Smooth muscle cell of the coronary artery (primary cell): ENCODE measurements at places on chromosomes 5 and 9. TPM values are rescaled to one million over a fixed set of nuclear protein-coding genes. Genes with fewer than 3 reads are reported as not detected.

Gene BHMT
- total RNA-seq, result not detected in 2 replicates

Gene TMEM174
- total RNA-seq, result not detected in 2 replicates

Gene PDE6A
- under 0.01 TPM in 1 of 2 replicates, not detected in the other for total RNA-seq

Gene PARP8
- total RNA-seq, result 13.1 and 27.0 TPM in 2 replicates

Gene OTP
- not detected in 2 replicates for total RNA-seq

Gene AIF1L
- total RNA-seq, result 0.23 and 1.3 TPM in 2 replicates

Gene NOXA1
- 0.38 and 0.47 TPM in 2 replicates for total RNA-seq

Gene TCOF1
- 4.7 and 9.9 TPM in 2 replicates for total RNA-seq

Gene OGN
- total RNA-seq, result 0.90 and 2.1 TPM in 2 replicates

Gene ENTPD8
- 0.15 TPM in 1 of 2 replicates, not detected in the other for total RNA-seq
